Hypothalamus (tissue), 51 donors: ENCODE measurements at places on chromosomes 7 and 10.

GRCh38 chr7:26856176-26856985, 8.0 kb downstream of the SKAP2 start:
- no peak for DNase-seq

GRCh38 chr10:57657164-57657765, 610.4 kb downstream of the IPMK start:
- no peak for DNase-seq

- no peak for DNase-seq
These were observed 84.6 kb upstream of the LYZL1 start for GRCh38 chr10:29204070-29204800.

DNA sequence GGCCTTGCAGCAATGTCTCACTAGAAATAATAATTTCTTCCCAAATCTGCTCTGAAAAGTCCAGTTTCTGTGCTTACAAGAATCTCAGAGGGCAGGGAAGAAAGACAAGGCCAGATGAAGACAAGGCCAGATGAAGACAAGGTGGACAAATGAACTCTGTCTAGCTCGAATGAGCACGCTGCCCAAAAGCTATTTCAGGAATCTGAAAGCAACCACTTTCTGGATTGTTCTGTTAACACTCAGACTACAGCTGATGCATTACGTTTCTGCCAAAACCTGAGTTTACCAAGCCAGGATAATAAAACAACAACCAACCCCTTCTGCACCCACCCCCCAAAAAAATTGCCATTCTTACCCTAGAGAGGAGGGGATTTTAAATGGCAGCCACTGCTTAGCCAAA, 1073.6 kb downstream of the SORCS3 start:
- no peak for DNase-seq

- no peak for DNase-seq
These were observed 982 bp downstream of the IDI1 start for GRCh38 chr10:1047937-1048336.

DNA sequence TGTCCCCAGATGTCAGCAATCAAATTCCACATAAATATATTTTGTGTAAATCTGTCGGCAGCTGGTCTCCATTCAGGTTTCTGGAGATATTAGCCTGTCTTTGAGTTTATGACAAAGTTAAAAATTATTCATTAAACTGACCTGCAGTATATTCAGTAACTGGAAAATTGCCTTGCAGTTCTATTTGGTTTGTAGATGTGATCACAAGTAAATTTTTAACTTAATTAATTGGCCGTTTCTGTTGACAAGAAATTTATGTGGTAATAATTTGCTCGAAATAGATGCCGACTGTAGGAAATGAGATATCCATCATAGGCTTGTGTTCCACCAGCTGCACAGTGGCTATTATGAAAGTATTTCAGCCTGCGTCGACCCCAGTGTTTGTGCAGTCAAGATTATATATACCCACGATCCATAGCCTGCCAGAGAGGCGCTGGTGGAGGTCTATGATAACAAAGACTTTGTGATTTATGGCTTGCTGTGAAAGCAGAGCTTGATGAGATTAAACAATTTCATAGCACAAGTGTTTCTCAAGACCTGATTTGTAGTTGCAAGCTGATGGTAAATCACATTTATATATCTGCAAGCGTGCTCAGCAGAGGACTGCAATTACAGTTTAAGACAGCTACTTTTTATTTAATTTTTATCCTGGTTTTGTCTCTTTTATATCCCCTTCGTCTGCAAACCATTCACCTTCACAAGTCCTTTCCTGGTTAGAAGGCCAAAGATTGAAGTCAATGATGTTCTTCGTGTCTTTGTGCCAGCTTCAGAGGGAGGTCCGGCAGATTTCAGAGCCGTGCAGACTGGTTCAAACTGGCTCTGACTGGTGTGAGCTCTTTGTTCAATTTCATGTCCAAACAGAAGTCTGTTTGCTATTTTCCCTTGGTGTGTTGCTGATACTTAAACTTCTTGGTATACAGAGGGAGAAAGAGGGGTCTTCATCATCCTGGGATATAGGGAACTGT, 850.9 kb downstream of the LRMDA start:
- no peak for DNase-seq

GRCh38 chr7:86644282-86645224, 844 bp downstream of the GRM3 start:
- peak; percentile 37 for DNase-seq

DNA sequence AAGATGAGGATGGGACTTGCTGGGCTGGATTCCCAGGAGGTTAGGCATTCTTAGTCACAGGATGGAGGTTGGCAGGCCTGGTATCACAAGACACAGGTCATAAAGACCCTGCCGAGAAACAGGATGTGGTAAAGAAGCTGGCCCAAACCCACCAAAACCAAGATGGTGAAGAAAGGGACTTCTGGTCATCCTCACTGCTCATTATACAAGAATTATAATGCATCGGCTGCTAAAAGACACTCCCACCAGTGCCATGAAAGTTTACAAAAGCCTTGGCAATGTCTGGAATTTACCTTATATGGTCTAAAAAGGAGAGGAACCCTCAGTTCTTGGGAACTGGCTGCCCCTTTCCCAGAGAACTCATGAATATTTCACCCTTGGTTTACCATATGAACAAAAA, 345.5 kb upstream of the POM121L12 start:
- no peak for DNase-seq

- no peak for DNase-seq
These were observed 8.7 kb upstream of the LRRTM3 start for GRCh38 chr10:66917104-66917503.

GRCh38 chr7:124366118-124366517, 333.3 kb upstream of the TMEM229A start:
- no peak for DNase-seq

DNA sequence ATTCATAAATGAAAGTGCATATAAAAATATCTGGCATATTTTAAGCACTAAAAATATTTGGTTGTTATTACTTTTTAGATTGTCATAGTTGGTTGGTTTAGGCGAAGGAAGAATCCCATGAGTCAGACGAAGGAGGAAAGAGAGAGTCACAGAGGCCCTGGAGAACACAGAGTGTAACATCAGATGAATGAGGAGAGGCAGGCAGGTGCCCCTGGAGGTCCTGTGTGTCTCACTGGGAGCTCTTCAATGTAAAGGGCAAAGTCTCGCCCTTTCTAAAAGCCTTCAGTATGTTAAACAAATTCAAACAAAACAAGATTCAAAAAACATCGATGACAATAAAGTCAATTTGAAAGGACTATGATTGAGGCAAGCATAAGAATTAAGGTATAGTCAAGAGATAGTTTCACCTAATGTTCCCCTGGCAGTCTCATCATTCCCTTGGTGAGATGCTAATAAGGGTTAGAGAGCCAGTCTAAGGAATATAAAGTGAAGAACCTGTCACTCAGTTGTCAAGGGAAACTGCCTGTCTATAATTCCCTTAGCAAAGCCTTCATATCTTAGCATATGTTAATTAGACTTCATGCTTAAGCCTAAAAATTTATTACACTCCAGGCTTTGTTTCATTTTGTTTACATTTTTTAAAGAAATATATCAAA, 194.3 kb downstream of the TPK1 start:
- no peak for DNase-seq
